NCI-H226 (cell line): ENCODE measurements at places on chromosomes 6 and 20.
A peak's percentile ranks its signal among the peaks of the same experiment; 100 is the strongest.

- no peak for DNase-seq
Observed at GRCh38 chr20:40942006-40942405, 86.6 kb upstream of the TOP1 start.

GRCh38 chr20:14355791-14356190 lies 18.4 kb upstream of the FLRT3 start:
- no peak for DNase-seq

DNA sequence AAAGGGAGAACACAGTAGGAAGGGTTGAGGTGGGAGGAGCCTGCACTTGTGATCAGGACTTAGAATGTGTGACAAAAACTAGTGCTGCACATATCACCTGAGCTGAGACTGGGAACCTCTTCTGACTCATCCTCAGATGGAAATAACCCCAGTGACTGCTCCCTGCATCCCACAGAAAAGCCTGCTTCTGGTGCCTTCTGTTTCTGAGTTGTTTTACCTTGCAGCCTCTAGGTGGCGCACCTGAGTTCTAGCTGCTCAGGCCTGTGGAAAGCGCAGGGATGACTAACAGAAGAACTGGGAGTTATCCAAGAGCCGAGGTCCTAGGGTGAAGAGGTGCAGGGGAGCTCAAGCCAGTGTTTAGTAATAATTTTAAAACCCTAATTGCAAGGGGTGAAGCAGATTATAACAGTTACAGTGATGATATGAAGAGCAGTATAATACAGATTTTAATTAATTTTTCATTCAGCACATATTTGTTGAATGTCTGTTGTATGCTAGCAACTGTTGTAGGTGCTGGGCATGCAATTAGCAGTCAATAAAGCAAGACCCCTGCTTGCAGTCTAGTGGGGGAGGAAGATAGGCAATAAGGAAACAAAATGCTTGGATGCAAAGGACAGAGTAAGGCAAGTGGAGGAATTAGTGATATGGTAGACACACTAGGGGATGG lies 302.5 kb downstream of the DHX35 start:
- peak; percentile 48 for DNase-seq

- DNase-seq: no peak
Observed at GRCh38 chr6:166463359-166464067, 80.8 kb upstream of the MPC1 start.

DNA sequence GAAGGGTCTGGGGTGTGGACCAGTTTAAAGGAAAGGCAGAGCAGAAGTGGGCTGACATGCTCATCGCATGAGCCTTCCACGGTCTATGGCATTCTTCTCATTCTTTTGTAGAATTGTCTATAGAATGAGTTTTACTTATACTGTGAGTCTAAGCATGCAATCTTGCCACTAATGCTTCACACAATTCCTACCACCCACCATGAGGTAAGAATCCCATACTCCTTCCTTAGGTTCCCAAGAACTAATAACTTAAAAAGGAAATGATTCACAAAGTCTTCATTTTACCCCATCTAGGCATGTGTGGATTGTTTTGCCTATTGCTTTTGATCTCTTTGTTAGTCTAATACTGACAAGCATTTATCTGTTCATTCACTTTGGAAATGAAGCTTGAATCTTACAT lies 195.2 kb downstream of the LY86 start:
- peak; percentile 19 for DNase-seq

GRCh38 chr6:138036111-138036510 lies 71.1 kb downstream of the PERP start:
- no peak for DNase-seq

GRCh38 chr20:19758501-19759331 lies 658 bp downstream of the RIN2 start:
- DNase-seq: no peak

DNA sequence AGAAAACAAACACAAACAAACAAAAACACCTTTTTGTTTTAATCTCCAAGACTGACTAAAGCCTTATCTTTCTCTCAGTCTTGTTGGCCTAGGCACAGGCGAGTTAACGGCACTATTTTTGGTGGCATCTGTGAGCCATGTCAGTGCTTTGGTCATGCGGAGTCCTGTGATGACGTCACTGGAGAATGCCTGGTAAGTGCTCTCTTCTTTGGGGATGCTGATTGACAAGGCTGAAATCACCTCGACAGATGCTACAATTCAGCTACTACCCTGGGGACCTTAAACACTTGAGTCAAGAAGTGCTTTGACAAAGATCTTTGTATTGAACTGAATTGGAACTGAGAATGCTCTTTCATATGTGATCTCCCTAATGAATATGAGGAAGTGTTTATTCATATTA lies 384.1 kb downstream of the LAMA2 start:
- no peak for DNase-seq

- no peak for DNase-seq
Observed at GRCh38 chr20:32896521-32897280, 38.0 kb downstream of the EFCAB8 start.

GRCh38 chr20:6075428-6076219 lies 21.8 kb upstream of the LRRN4 start:
- DNase-seq: no peak

- no peak for DNase-seq
Observed at GRCh38 chr6:162730502-162730901, 2.7 kb downstream of the PACRG start.

DNA sequence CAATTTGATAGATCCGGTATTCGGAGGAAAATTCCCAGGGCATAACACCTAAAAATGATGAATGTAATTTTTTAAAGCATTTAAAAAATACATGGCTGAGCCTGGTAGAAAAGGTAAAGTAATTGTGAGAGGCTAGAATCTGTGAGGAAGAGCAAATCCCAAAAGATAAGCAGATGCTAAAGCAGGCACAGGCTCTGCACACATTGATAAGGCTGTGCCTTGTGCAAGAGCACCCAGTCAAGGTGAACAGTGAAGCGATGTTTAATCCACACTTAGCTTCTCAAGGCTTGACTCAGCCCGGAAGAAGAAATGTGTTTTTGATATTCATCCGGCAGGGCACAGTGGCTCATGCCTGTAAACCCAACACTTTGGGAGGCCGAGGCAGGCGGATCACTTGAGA lies 5.1 kb upstream of the EPB41L2 start:
- no peak for DNase-seq

GRCh38 chr20:37543828-37544227 lies 16.2 kb upstream of the BLCAP start:
- DNase-seq: no peak

DNA sequence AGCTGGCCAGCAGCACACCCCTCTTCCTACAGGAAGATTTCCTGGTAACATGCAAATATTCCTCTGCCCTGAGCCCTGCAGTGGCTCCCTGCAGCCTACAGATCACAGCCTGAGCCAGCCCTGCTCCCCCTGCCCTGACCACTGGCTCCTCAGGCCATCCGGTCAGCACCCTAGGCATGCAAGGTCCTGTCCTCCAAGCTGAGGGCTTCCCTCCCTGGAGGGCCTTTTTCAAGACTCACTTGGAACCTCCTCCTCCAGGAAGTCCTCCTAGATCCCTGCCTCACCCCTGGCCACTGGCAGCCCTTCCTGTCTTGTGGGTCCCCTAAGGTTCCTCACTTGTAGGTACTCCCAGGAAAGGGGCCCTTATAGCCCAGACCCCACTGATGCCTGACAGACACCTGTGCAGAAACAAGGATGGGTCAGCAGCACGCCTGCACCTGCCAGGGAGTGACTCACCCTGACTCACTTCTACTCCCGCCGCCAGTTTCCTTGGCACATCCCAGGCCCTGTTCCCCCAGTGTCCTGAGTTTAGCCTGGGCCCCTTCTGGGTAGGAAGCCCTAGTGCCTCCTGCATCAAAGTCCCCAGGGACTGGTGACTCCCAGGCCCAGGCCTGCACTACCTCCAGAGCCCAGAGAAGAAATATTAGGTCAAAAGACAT lies 3.2 kb downstream of the SLC4A11 start:
- peak; percentile 43 for DNase-seq

- no peak for DNase-seq
Observed at GRCh38 chr20:57236813-57237584, 29.4 kb downstream of the BMP7 start.

DNA sequence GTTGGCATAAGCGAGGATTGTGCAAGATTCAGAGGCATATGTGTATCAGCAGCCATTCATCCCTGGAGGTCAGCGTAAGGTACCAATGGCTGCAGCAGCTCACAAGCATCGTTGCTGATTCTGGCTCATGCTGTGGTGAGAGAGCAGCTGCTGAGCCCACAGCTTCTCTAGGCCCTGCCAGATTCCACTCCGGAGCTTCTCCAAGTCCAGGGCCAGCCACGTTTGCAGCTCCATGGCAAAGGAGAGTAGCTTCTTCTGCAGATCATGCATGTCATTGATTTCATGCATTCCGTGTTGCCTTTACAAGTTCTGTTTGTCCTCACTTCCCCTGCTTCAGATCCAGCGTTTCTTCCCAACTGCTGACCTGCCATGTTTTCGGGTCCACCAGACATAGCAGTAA lies 474.8 kb upstream of the ID4 start:
- DNase-seq: no peak

DNA sequence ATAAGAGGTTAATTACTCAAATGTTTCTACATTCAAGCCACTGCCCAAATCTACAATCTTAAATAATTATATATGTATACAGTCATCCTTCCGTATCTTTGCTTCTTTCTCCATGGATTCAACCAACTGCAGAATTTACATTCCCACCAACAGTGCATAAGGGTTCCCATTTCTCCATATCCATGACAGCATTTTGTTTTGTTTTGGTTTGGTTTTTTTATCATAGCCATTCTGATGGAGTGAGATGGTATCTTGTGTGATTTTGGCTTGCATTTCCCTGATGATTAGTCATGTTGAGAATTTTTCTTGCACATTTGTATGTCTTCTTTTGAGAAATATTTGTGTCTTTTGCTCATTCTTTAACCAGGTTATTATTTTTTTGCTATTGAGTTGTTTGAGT lies 198.5 kb downstream of the C6orf118 start:
- no peak for DNase-seq

DNA sequence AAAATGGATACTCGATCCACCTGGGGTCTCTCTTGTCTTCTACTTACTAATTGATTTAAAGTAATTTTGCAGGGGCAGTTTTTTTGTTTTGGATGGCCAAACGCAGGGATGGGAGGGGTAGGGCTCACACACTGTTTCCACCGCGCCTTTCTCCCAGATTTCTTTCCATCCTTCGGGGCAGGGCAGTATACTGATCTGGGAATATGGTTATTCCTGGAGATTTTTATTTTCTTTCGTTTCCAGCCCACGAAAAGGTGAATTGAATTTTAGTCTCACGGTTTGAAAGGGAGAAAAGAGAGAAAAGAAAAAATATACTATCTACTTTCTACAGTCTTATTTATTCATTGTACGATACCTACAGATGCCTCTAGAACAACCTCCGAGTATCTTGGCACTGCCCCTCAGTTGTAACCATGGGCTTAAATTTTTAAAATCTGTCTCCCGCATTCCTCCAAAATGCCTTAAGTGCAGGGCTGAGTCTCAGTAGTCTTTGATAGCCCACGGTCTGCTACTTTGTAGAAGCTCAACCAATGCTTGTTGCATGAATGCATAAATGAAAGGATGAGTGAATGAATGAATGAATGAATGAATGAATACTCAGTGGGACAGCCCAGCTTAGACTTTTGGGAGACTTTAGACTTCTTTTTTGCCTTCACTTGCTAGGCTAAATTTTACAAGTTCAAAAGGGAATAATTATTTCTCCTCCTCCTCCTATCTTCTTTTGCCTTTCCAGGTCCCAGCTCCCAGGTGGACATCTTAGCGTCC lies 18.1 kb upstream of the TRIM27 start:
- DNase-seq: no peak

GRCh38 chr6:111487661-111488060 lies 4.6 kb upstream of the REV3L start:
- peak; percentile 74 for DNase-seq

GRCh38 chr6:2862712-2863181 lies 21.1 kb upstream of the SERPINB1 start:
- DNase-seq: no peak

- DNase-seq: no peak
Observed at GRCh38 chr6:169998457-169998856, 247.0 kb downstream of the ERMARD start.

DNA sequence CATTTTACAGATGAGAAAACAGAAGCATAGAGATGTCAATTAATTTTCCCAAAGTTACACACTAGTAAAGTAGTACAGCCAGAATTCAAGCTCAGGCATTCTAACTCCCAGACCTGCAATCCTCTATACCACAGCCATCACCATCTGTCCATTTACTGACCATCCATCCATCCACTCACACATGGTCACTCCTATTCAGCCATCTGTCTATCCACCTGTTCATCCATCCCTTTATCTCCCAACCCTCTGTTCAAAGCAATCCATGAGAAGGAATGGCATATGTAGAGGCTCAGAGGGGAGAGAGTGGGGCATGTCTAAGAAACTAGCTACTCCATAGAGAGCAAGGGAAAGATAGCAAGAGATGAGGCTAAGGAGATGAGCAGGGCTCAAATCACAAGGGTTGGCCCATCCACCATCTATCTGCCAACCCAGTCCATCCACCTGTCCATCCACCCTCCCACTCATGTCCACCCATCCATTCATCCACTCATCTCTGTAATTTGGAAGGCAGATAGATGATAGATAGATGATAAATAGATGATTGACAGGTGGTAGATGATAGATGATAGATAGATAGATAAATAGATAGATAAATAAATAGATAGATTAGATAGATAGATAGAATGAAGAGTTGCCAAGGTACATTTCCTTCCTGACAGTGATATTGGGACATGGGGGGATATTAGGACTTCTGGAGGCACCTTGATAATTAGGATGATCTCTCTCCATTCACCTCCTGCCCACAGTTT lies 12.2 kb upstream of the C6orf132 start:
- no peak for DNase-seq

- no peak for DNase-seq
Observed at GRCh38 chr6:136404007-136404406, 114.4 kb upstream of the BCLAF1 start.

DNA sequence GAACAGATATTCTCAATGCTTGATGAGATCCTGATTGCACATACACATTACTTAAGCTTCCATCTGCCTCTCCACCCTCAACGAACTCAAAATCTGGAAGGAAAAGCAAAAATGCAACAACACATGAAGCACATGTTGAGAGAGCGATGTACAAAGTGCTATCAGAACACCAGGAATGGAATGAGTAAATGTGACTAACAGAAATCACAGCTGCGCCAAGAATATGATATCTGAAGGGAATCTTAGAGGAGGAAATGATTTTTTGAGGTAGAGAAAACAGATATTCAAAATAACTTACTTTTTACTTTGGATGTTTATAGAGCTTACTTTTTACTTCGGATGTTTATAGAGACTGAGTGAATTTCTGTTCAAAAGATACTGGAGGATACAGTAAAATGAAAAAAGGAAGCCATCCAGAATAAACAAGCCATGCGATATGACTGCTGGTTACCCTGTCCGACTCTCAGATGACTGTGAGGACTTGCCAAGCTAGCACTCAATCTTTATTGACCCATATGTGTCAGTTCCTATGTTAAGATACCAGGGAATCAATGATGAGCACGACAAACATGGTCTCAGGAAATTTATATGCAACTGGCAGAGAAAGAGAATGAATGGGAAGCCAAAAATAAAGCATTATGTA lies 102.0 kb downstream of the SMLR1 start:
- DNase-seq: no peak

- DNase-seq: no peak
Observed at GRCh38 chr20:39124064-39124463, 161.9 kb downstream of the DHX35 start.
